ENCODE measurements at places on chromosomes 6 and 20. TPM values are rescaled to one million over a fixed set of nuclear protein-coding genes. Genes with fewer than 3 reads are reported as not detected.

Gene VSX1
- total RNA-seq = 0.20 TPM

GRCh38 chr6:77568570-77568969, 84.3 kb upstream of the MEI4 start:
- H3K36me3 ChIP-seq = no peaks in the 10 kb centered on the region
- no peak overlapping the region for H3K27ac ChIP-seq
- H3K4me3 ChIP-seq = no peak overlapping the region
- H3K4me1 ChIP-seq = no peaks in the 10 kb centered on the region
- no peaks in the 10 kb centered on the region for H3K27me3 ChIP-seq

Gene TINAG
- 0.25 TPM for total RNA-seq

- no peaks in the 10 kb centered on the region for H3K4me1 ChIP-seq
- no peak overlapping the region for H3K4me3 ChIP-seq
- DNase-seq = no peak
- no peak overlapping the region for H3K27ac ChIP-seq
Measured at GRCh38 chr20:22993823-22994222, 41.3 kb upstream of the SSTR4 start.

All from heart right ventricle (tissue), 16 donors.